ENCODE measurements at places on chromosomes 5 and 9.

DNA sequence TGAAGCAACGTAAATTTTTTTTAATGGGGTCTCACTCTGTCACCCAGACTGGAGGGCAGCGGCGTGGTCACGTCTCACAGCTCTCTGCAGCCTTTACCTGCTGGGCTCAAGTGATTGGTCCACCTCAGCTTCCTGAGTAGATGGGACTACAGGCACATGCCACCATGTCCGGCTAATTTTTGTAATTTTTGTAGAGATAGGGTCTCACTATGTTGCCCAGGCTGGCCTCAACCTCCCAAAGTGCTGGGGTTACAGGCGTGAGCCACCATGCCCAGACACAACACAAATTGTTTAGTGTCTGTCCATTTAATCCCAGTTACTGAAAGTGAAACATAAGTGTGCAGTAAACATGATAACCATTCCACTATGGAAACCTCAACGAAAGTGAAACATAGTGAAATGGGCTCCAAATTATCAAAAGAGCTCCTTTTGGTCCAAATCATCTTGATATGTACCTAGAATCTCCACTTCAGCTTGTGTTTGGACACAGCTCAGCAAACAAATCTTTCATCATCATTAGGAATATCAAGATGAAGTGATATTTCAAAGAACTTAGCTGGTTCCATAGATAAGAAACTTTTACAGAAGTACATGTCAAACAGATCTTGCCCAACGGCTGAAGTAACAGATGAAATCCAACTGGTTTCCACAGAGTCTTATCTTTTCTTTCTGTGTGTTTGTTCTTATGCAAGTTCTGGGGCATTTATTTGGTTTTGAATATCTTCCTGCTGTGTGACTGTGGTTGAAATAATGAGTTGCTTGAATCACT is 41.2 kb upstream of the PLPP1 start:
- no peak for DNase-seq

- DNase-seq = no peak
These were observed 2.6 kb downstream of the VLDLR start for GRCh38 chr9:2624051-2624682.

DNA sequence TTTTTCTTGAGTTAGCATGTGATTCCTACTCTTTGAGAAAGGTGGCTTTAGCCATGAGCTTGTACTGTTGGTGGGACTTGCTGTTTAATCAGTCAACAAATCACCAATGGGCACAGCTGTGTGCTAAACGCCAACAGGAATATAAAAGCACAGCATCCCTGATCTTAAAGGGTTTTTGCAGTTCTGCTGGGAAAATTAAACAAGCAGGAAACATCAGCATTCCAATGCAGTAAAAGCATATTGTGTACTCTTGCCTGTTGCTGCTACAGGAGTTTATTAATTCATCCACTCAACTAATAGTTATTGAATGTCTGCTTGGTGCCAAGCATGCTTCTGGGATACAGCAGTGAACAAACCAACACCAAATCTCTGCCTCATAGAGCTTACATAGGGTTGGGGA is 27.4 kb upstream of the F2RL1 start:
- no peak for DNase-seq

GRCh38 chr9:4939118-4939561 is 45.9 kb upstream of the JAK2 start:
- DNase-seq = no peak

GRCh38 chr5:178507151-178507932 is 82.9 kb downstream of the COL23A1 start:
- no peak for DNase-seq

GRCh38 chr9:92728831-92729734 is 35.5 kb downstream of the BICD2 start:
- DNase-seq = no peak

- no peak for DNase-seq
These were observed 90.1 kb downstream of the STARD4 start for GRCh38 chr5:111422245-111422644.

GRCh38 chr9:121021301-121021700 is 28.8 kb downstream of the C5 start:
- no peak for DNase-seq

GRCh38 chr9:27861887-27862286 is 288.6 kb upstream of the C9orf72 start:
- DNase-seq = no peak

DNA sequence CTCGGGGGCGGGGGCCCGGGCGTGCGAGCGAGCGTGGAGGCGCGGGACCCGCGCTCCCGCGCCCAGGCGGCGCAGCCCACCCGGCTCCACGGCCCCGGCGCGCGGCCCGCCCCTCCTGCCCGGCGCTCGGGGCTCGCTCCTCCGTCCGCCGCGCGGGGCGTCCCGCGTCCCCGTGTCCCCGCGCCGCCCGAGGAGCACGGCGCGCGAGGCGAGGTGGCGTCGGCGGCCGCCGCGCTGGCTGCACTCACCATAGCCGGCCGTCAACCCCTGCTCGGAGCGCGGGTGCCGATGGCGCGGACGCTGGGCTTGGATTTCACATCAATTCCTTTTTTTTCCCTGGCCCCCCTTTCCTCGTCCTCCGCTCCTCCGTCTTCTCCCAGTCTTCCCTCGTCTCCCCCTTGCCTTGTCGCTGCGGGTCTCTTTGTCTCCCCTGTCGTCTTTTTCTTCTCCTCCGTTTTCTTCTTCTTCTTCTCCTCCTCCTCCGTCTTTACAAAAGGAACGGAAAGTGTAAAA is 494 bp downstream of the PTCH1 start:
- no peak for DNase-seq

DNA sequence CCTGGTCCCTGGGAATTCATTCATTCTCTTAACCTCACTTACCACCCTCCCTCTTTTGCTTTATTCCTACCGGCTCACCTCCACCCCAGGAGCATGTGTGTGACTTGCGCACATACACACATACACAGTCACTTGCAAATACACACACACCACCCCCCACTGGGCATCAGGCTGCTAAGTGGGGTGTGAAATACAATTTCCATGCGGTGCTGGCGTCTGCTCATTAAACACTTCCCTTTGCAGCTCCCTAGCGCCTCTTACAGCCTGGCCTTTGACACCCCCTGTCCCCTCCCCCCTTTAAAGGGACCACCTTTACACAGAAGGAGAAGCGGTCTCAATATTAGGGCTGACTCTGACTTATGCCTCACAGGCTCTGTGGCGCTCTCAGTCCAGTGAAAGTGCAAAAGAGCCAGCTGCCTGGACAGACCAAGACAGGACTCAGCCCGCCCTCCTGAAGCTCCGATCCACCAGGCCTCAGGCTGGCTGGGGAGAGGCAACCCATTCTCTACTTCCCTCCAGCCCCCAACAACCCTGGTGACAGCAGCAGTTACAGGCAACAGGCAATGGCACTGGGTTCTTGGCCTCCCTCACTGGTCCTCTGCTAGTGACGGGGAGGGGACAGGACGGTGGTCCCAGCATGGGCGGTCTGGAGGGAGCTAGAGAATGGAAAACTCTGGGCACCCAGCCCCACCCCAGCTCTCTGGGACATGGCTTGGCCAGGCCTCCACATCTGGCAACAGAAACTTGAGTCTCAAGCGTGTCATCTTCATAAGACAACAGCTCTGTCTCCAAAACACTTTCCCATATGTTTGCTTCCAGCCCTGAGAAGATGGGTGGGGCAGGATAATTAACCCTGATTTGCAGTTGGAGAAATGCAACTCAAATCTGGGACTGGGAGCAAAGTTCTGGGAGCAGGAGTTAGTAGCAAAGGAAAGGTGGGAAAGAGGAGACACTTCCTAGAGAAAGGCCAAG is 12.0 kb downstream of the ENHO start:
- no peak for DNase-seq

- DNase-seq = no peak
These were observed 30.0 kb upstream of the ADAMTS2 start for GRCh38 chr5:179375236-179375685.

DNA sequence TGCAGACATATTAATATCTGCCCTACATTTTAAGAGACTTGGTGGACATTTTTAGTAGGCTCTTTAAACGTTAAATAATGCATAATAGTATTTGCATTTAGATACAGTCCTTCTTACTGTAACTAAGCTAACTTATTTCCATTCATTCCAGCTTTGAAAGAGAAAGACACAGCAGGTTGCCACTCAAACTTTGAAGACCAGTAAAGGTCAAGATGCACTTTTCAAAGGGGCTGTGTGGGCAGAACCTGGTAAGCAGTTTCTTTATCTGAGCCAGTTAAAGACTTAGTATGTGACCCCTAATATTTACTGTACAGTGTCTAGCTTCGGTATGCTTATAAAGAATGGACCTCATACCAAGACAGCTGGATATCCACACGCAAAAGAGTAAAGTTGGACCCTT is 20.8 kb downstream of the PLGRKT start:
- no peak for DNase-seq

- DNase-seq = no peak
These were observed 194.1 kb downstream of the AOPEP start for GRCh38 chr9:94920420-94921091.

- DNase-seq = no peak
These were observed 17.5 kb upstream of the TMEFF1 start for GRCh38 chr9:100455470-100455869.

GRCh38 chr9:90198956-90199355 is 443.7 kb downstream of the DIRAS2 start:
- no peak for DNase-seq

DNA sequence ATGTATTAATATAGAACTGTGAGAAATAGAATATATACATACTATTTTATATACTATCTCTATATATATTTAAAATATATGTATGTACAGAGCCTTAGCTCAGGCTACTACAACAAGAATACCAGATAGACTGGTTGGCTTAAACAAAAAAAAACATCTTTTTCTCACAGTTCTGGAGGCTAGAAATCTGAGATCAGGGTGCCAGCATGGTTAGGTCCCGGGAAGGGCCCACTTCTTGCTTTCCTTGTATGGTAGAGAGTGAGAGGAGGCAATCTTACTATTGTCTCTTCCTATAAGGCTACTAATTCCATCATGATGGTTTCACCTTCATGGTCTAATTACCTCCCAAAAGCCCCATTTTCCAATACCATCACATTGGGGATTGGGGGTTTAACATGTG is 613.0 kb downstream of the ZNF608 start:
- DNase-seq = no peak

DNA sequence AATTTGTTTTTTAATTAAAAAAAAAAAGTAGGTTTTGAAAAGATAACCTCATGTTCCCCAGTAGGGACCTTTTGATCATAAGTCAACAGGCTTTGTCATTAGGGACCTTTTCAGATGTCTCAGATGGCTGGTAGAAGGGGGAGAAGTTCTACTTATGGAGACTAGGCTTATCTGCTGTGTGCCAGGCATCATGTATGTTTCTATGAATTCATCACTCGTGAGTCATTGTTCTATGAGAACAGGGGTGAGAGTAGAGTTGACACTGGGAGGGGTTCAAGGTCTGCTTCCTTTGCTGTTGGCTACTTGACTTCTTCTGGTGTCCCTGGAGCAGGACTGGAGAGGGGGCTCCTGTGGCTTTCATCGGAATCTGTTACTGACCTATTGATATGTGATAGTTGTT is 138.8 kb downstream of the KDM4C start:
- no peak for DNase-seq

GRCh38 chr9:81411961-81412360 is 277.4 kb downstream of the TLE1 start:
- DNase-seq = no peak

- DNase-seq = no peak
These were observed 98.5 kb downstream of the ZCCHC7 start for GRCh38 chr9:37218800-37219425.

DNA sequence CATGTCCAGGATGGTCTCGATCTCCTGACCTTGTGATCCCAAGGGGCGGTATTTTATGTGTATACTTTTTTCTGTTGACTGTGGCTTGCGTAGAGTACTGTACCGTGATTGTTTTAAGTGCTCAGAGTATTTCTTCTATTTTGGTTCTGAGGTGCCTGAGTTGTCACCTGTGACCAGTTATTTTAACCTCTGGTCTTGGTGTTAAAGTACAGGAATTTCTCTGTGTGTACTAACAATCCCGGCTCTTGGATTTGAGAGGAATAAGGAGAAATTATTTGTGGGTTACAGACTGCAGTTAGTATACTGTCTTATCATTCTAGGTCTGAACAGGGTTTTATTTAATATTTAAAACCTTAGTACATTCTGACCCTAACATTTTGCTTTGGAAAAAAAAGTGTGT is 2.0 kb downstream of the ANKHD1 start:
- DNase-seq = no peak

- DNase-seq = no peak
These were observed 266.9 kb downstream of the ARHGAP26 start for GRCh38 chr5:143037071-143037470.

GRCh38 chr9:132460240-132460639 is 50.2 kb downstream of the CFAP77 start:
- DNase-seq = no peak

DNA sequence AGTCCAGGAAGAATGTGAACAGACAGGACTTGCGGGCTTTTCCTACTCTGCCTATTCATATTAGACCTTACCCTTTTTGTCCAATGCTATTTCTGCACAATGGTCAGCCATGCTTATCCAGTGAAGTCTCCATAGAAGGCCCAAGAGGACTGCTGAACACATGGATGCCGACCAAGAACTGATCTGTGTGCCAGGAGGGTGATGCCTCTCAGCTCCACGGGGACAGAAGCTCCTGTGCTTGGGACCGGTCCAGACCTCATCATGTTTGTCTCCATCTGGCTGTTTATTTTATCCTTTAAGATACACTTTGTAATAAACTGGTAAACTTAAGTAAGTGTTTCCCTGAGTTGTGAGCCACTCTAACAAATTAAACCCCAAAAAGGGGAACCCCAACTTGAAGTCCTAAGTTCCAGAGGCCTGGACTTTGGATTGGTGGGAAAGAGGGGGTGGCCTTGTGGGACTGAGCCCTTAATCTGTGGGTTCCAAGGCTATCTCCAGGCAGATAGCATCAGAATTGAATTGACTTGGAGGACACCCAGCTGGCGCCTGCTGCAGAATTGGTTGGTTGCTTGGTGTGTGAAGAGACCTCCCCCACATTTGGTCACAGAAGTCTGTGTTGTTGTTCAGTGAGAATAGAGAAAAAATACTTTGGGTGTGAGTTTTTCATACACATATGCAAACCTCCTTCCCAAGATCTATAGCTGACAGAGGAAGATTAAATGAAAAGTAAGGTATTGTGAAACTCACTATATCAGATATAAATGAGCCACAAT is 57.9 kb upstream of the ANKH start:
- DNase-seq = no peak

DNA sequence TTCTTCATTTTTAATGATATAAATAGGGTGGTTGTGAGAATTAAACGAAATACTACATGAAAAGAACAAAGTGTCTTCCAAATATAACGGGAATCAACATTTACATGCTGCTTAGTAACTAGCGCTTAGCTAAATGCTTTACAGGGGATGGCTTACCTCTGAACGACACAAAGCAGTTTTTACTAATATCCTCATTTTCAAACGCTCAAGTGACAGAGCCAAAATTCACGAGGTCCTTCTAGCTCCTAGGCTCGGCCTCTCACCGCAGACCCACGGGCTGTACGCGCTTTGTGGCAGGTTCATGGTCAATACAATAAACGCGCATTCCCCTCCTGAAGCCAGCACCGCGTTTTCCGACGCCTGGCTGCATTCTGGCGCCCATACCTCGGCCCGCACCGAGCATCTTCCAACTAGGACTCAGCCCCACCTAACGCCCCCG is 442 bp downstream of the ZNF510 start:
- no peak for DNase-seq

Measured in activated gamma-delta T cell treated with Interleukin-2 at 50 U/mL for 16 hours (primary cell).